ENCODE measurements at places on chromosomes 7 and 10.

DNA sequence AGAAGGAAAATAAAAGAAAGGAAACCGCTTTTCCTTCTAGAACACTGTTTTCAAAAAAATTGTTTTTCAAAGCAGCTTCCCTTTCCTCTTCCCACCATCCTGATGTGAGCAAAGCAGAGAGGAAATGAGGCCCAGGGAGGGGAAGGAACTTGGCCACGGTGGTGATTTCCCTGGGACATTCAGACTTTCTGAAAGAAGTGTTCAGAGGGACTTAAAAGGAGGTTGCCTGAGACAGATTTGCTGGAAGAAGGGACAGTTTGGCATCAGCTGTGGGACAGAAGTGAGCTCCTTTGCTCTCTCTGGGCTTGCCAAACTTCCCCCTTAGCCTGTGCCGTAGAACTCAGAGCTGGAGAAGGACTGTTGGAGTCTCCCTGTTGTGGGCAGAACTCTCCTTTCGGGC, 30.3 kb downstream of the ADCYAP1R1 start:
- no peak for DNase-seq

- DNase-seq = no peak
Observed at GRCh38 chr7:31007634-31008033, 43.9 kb downstream of the GHRHR start.

DNA sequence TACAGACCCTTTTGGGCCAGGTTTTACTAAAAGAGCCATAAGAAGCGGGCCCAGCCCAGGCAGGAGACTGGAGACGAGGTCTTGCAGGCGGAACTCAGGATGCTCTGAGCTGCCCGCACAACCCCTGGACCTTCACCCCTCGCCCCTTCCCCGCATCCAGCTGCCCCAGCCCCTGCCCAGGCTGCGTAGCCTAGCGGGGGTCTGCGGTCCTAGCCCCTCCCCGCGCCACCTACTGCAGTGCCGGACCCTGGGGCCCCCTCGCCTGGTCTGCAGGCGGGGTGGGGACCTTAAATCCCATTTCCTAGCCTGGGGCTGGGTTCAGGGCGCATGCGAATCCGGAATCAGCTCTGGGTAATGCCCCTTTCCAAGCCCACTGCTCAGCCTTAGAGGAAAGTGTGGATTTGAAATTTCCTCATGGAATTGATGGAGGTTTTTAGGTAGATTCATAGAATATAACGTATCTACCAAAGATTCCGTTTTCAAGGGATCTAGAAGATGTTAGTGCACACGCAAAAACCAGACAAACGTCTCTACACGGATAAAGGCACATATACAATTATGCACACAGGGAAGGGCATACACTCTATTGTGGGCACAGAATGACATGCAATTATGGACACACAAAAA, 546 bp upstream of the HOXA3 start:
- DNase-seq = peak; percentile 16

DNA sequence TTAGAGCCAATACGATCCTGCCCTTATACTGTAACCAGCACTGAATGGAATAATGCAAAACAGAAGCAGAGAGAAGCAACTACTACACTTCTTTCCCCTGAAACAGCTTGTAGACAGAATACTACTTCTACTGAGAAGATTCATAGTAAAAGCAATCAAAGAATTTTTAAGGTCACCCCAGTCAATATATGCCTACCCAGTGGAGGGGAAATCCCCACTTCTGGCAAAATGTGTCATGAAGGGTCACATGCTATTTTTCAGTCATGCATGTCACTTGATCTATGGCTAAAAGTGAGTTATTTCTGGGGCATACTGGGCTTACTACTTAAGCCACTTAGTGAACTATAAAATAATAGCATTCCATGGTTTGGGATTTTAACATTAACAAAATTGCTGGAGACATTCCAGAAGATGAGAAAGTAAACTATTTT, 25.6 kb downstream of the IRF5 start:
- no peak for DNase-seq

- no peak for DNase-seq
Observed at GRCh38 chr7:25944777-25945515, 207.1 kb upstream of the NFE2L3 start.

GRCh38 chr10:86334488-86335085, 32.0 kb downstream of the GRID1 start:
- DNase-seq = no peak
